Stimulated activated CD8-positive, alpha-beta memory T cell treated with anti-CD3 and anti-CD28 coated beads, Interleukin-4, amount 100 ng/mL, for 24 hours (primary cell): ENCODE measurements at places on chromosomes 1 and 21.
A peak's percentile ranks its signal among the peaks of the same experiment; 100 is the strongest.

DNA sequence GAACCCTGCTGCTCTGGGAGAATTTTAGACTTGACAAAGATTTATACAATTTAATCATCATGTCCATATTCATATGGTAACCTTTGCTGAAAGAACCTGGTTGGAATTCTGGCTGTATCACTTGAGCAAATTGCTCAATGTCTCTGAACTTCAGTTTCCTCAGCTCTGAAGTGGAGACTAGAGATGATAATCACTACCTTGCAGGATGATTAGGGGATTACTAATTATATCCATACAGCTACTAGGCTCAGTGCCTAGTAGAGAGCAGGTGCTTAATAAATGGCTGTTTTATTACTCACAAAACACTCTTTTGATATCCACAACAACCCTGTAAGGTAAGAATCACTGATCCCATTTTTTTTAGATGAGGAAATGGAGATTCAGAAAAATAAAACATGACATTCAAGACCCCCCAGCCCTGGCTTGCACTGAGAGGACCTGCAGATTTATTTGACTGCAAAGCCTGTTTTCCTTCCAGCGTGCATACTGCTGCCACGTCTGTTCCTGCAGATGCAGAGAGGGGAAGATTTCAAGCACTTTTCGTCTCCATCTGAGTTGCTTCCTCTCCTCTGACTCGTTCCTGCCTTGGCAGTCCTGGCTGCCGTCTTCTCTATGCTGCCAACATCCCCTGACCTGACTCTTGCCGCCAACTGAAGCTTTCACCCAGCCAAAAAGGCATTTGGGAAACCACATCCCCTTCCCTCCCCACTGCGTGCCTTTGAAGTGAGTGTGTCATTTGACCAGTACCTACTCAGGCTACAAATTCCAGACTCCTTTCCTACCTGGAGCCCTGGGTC is 203.0 kb downstream of the PLPP3 start:
- DNase-seq = no peak

GRCh38 chr1:64539781-64540218 is 69.9 kb downstream of the CACHD1 start:
- no peak for DNase-seq

- peak; percentile 16 for DNase-seq
Measured at GRCh38 chr1:1171546-1172340, 1.9 kb upstream of the TTLL10 start.

DNA sequence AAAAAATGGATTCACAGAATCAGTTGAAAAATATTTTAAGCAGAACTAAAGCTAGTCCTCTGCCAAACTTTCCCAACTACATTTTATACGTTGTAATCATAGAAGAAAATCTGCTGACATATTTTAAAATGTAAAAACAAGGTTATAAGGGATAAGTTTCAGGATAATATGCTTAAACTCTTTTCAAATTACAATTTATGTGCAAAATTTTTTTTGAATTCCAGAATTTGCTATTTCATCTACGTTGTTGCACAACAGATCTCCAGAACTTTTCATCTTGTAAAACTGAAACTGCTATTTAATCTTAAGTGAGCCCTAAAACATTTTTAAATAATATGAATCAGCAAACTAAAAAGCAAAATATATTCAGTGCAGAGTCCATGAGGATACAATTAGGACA is 5.9 kb downstream of the EDEM3 start:
- no peak for DNase-seq

DNA sequence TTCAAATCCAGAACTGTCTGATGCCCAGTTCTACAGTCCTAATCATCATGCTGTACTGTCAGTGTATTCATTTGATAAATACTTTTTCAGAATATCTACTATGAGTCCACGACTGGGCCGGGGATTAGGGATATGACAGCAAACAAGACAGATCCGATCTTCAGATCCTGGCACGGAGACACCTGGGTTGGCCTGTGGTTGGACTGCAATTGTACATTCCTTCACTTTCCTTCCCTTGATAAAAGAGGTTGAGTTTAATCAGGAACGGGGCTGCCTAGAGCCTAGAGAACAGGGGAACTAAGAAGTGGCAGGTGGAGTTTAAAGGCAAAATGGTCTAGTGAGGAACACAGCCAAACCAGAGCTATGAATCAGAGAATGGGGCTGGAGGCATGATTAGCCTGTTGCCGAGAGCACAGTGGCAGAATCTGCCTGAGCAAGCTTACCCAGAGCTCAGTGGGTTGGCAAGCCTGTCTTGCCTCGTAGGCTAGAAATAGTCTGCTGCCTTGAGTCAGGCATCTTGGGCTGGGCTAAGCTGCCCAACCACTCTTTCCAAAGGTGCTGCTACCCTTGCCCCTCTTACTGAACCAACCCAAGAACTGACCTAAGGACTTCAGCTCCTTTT is 38.1 kb upstream of the PTCH2 start:
- DNase-seq = no peak

- DNase-seq = no peak
Measured at GRCh38 chr1:207405814-207406213, 48.3 kb upstream of the CR2 start.

- no peak for DNase-seq
Measured at GRCh38 chr1:83970802-83971201, 28.1 kb downstream of the TTLL7 start.

DNA sequence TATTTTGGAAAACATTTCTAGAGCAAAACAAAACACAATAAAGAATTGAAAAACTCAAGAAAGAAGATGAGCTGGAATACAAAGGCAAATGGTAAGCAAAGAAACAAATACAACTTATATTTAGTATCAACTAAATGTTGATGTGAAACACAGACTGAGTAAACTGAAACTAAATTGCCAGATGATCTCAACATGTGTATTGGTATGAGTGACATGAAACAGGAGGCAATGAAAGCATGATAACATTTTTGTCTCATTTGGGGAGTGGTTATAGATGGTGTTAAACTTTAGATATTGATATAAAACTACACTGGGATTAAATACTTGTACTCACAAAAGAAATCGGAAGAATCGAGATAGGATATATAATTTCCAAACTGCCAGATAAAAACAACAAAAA is 805.6 kb upstream of the CXADR start:
- no peak for DNase-seq

DNA sequence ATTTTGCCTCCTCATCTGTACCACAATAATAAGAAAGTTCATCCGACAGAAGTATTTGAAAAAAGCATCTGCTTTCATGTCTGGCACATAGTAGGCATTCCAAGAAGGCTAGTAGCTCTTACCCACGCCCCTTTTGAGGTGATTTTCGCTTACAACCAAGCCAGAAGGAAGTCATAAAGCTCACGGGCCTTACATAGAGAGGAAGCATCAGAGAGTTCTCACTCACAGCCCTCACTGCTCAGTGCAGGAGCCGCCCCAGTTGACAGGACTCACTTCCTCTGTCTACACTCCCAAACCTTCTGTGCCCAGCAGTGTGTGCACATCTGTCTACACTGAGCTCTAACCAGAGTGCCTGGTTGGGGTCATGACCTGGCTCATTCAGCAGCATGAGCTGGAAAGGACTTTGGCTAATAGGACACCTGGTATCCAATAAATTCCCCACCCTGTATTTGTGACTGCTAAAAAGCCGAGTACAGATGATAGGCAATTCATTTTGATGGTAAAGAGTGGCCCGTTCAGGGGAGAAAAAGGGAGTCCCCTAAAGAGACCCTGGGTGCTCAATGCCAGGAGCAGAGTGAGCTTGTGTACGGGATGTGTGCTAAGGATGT is 36.8 kb upstream of the DUSP10 start:
- DNase-seq = peak; percentile 22

DNA sequence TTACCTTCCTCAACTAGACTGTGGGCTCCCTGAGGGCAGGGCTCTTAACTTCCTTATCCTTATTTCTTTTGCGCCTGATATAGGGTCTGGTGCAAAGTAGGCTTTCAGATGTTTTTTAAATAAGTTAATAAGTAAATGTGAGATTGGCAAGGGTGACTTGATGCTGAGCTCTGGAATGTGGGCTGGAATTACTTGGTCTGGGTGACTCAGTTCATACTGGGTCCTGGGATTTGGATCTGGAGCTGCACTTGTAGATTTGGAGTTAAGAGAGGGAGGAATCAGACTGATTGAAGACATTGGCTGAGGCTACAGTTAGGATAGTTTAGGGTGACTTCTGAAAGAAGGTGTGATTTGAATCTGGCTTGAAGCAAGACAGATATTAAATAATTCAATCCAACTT is 190.9 kb downstream of the GIPC2 start:
- no peak for DNase-seq

DNA sequence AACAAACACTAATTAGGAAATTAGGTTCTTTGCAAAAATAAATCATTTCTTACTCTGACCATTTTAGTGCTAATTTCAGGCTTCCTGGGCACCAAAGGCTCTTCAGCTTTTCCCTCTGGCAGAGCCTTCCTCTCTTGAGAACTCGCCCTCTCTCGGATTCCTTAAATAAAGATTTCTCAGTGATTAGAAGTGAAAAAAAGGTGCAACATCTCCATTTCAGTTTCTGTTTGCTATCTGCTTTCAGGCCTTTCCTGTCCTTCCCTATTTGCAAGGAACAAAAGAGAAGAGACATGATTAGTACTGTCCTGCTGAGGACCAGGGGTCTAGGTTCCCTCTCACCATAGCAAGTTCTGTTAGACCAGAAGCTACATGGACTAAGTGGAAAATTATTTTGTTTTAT is 27.8 kb upstream of the CACYBP start:
- DNase-seq = no peak

- DNase-seq = no peak
Measured at GRCh38 chr1:21302747-21303715, 12.8 kb upstream of the ECE1 start.

DNA sequence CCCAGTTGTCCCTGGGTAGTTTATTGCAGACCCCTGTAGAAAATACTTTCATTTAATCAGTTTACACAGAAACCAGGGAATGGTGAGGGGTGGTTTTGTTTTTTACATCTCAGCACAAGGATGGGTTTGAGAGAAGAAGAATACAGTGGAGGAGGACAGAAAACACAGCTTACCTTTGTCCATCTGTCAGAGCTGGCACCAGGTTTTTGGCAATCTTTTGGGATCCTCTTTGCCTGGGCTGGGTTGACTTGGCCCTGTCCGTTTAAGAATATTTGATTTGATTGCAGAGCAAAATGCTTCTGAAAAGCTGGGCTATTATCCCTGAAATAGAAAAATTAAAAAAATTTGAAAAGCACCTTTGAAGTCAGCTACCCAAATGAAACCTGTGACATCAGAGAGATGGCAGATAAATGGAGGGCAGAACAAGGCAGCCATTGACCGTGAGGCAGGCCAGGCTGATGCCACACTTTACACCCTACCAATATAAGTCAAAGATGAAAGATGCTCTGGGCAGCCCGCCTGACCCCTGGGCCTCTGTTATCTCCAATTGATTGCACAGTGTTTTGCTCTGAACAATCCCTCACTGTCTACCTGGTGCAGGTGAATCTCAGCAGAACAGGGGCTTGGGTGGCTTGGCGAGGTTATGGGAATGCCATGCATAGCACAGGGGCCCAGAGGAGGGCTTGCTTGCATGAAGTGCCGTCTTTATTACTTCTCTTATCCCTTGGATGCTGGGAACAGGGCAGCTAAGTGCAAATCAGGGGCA is 218.8 kb downstream of the LMX1A start:
- no peak for DNase-seq
